Activated CD4-positive, alpha-beta T cell treated with anti-CD3 and anti-CD28 coated beads, Interleukin-2, amount 10 ng/mL, durations not matched to agents 24 days and 14 days (primary cell): ENCODE measurements at places on chromosomes 3 and 15. TPM values are rescaled to one million over a fixed set of nuclear protein-coding genes. Genes with fewer than 3 reads are reported as not detected.

DNA sequence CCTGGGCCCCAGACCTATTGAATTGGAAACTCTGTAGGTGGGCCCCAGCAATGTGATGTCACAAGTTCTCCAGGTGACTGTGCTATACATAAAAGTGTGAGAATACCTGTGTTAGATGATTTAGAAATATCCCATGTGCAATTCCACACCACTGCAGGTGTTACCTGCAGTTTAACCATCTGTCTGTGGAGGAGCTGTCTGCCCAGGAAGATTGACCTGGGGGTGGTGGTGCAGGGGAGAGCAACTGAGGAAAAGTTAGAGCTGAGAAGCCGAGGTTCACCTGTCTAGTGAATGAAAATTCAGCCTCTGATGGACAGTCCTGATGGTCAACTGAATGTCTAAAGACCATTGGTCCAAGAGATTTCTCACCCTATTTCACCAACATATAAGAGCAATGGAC, 132.2 kb upstream of the SLC24A5 start:
- no peak overlapping the region for H3K27ac ChIP-seq
- no peak overlapping the region for H3K4me3 ChIP-seq
- H3K36me3 ChIP-seq, result no peaks in the 10 kb centered on the region
- DNase-seq, result no peak
- peaks cover 3% of the 10 kb centered on the region for H3K27me3 ChIP-seq
- peaks cover 4% of the 10 kb centered on the region for H3K4me1 ChIP-seq

Gene SAXO2
- total RNA-seq, result 1.1 and 1.8 TPM in 2 replicates

GRCh38 chr3:196454935-196455334, 22.7 kb upstream of the UBXN7 start:
- no peak overlapping the region for H3K4me3 ChIP-seq
- H3K27me3 ChIP-seq, result no peaks in the 10 kb centered on the region
- H3K36me3 ChIP-seq, result no peaks in the 10 kb centered on the region
- no peak overlapping the region for H3K27ac ChIP-seq

DNA sequence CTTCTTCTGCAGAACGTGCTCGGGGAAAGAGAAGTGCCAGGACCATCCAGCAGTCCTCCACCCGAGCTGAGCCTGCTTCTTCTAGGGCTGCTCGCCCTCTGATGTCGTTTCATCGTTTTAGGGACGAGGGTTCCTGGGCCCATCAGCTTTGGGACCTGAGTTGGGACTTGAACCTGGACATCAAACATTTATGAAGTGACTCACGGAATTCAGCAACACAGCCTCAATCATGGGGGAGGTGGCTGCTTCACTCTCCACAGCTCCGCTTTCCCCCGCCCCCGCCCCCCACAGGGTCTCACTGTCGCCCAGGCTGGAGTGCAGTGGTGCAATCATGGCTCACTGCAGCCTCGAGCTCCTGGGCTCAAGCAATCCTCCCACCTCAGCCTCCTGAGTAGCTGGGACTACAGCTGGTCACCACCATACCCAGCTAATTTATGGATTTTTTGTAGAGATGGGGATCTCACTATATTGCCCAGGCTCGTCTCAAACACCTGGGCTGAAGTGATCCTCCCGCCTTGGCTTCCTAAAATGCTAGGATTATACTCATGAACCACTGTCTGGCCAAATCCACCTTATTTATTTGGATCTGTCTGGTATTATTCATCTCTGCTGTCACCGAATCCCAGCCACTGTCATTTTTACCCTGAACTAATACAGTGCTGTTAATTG, 725 bp upstream of the SCAMP2 start:
- H3K27me3 ChIP-seq, result no peaks in the 10 kb centered on the region
- peak overlapping the region; percentile 93 for H3K27ac ChIP-seq
- peak overlapping the region; percentile 99 for H3K4me3 ChIP-seq
- no peak for DNase-seq
- peaks cover 38% of the 10 kb centered on the region for H3K4me1 ChIP-seq

DNA sequence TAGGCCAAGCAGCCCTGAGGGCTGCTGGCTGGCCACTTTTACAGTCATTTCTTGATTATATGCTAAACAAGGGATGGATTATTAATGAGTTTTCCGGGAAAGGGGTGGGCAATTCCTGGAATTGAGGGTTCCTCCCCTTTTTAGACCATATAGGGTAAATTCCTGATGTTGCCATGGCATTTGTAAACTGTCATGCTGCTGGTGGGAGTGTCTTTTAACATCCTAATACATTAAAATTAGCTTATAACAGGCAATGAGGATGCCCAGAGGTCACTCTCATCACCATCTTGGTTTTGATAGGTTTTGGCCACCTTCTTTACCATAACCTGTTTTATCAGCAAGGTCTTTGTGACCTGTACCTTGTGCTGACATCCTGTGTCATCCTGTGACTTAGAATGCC, 11.7 kb upstream of the PYDC2 start:
- H3K27ac ChIP-seq, result no peak overlapping the region
- H3K36me3 ChIP-seq, result no peaks in the 10 kb centered on the region
- no peaks in the 10 kb centered on the region for H3K27me3 ChIP-seq

DNA sequence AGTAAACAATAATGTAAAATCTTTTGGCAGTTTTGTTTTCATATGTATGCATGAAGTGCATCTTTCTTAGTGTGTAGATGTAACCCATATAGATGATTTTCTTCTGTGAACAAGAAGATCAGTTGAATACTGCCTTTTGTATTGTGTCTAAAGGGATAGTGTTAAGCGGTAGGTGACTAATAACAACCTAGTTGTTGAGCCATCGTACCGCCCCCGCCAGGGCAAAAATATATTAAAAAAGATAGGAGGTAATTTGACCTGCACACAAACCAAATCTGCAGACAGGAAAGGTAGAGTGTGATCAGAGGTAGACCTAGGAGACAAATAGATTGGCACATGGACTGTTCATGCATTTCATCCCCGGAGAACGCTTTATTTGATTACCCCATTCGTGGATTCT, 3.3 kb upstream of the GMNC start:
- peaks cover 41% of the 10 kb centered on the region for H3K27me3 ChIP-seq
- H3K27ac ChIP-seq, result no peak overlapping the region
- no peak overlapping the region for H3K4me3 ChIP-seq
- H3K36me3 ChIP-seq, result no peaks in the 10 kb centered on the region
- peaks cover 4% of the 10 kb centered on the region for H3K4me1 ChIP-seq

DNA sequence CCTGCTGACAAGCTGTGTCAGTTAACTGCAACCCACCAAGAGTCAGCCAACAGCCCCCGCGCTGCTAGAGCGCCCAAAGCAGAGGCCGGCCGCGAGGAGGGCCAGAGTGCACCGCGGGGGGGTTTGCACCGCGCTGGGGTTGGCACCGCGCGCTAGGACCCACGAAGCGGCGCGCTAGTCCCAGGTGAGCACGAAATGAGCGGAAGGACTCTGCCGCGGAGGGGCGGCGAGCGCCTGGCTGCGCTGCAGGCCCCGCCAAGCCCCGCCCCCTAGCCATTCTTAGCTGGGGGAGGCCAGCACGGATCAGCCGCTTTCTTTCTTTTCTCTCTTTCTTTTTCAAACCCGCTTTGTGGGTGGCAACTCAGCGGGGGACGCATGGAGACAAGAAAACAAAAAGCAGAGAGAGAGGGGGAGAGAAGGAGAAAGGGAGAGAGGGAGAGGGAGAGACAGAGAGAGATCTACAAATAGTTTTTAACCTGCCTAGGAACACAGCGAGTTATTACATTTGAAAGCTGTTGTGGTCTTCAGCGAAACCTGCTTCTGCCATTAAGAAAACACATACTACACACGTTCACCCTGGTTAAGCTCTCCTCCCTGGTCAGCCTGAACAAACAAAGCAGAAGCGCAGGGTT, 6.9 kb upstream of the FOXB1 start:
- peaks cover 5% of the 10 kb centered on the region for H3K36me3 ChIP-seq
- H3K4me3 ChIP-seq, result peak overlapping the region; percentile 85
- DNase-seq, result peak; percentile 91
- H3K4me1 ChIP-seq, result peaks cover 45% of the 10 kb centered on the region

Gene C3orf85
- total RNA-seq, result not detected in 2 replicates

DNA sequence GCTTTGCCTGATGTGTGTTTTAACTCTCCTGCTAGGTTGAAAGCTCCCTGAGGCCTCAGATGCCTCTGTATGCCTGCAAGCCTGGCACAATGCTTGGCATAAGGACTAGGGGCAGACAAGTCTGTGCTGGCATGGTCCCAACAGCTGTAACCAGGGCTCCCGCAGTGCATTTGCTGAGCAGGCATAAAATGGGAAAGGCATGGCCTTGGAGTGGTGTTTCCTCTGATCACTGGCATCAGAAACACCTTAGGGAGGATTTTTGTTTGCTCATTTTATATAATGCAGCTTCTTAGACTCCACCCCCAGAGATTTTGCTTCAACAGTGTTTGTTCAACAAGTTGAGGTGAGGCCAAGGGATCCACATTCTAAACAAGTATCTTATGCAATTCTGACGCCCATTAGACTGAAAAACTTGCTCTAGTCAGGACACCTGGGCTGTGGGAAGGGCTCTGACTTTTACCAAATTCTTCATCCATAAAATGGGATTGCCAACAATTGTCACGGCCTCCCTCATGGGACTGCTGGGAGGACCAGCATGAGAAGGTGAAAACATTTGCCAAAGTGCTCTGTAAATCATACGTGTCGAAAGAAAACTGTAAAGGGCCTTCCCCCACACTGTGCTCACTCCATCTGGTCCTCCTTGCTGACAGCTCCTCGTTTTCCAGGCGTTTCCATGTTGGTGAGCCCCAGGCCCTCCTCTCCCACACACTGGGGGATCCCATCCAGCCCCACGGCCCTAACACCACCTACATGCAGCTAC, 43.1 kb downstream of the STARD5 start:
- peaks cover 36% of the 10 kb centered on the region for H3K4me1 ChIP-seq
- no peak for DNase-seq
- no peak overlapping the region for H3K4me3 ChIP-seq
- no peaks in the 10 kb centered on the region for H3K27me3 ChIP-seq
- no peak overlapping the region for H3K27ac ChIP-seq
- H3K36me3 ChIP-seq, result peaks cover 12% of the 10 kb centered on the region

DNA sequence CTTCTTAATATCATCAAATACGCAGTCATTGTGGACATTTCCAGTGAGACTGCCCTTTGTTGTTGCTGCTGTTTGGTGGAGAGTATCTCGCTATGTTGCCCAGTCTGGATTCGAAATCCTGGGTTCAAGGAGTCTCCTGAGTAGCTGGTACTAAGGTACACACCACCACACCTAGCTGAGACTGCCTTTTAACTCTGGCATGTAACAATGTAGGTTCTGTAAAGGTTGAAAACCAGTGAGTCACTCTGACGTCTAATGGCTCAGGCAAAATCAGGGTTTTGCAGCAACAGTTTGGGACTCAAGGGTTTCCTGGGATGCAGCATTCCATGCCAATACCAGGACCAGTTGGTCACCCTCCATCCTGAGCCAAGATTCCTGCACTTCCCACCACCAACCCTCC, 52.2 kb downstream of the AQP9 start:
- no peak overlapping the region for H3K4me3 ChIP-seq
- no peak overlapping the region for H3K27ac ChIP-seq
- H3K27me3 ChIP-seq, result peaks cover 40% of the 10 kb centered on the region
- peaks cover 4% of the 10 kb centered on the region for H3K4me1 ChIP-seq
- DNase-seq, result no peak

GRCh38 chr3:155791190-155791589, 14.9 kb downstream of the C3orf33 start:
- H3K27ac ChIP-seq, result no peak overlapping the region
- H3K4me3 ChIP-seq, result no peak overlapping the region
- no peaks in the 10 kb centered on the region for H3K27me3 ChIP-seq
- no peak for DNase-seq
- H3K36me3 ChIP-seq, result peaks cover 6% of the 10 kb centered on the region
- peaks cover 2% of the 10 kb centered on the region for H3K4me1 ChIP-seq
